CD4-positive, alpha-beta T cell treated with Interleukin-2 at 100 ng/mL for 4 hours (primary cell): ENCODE measurements at places on chromosomes 13 and 19.

GRCh38 chr19:28960586-28960985 is 252.4 kb downstream of the UQCRFS1 start:
- no peak for DNase-seq

DNA sequence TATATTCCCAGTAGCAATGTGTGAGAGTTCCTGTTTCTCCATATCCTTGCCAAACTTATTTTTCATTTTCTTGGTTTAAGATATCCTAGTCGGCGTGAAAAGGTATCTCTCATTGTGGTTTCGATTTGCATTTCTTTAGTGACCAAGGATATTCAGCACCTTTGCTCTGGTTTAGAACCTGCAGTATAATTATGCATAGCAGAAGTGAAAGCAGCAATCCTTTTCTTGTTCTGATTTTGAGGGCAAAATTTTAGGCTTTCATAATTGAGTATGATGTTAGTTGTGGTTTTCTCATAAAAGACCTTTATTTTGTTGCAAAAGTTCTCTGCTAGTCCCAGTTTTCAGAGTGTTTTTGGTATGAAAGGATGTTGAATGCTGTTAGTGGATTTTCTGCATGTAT is 491.0 kb downstream of the FGF9 start:
- no peak for DNase-seq

GRCh38 chr19:33406521-33407139 is 33.1 kb downstream of the CEBPG start:
- peak; percentile 74 for DNase-seq

- DNase-seq, result no peak
Measured at GRCh38 chr19:1938071-1938470, 2.9 kb upstream of the CSNK1G2 start.

DNA sequence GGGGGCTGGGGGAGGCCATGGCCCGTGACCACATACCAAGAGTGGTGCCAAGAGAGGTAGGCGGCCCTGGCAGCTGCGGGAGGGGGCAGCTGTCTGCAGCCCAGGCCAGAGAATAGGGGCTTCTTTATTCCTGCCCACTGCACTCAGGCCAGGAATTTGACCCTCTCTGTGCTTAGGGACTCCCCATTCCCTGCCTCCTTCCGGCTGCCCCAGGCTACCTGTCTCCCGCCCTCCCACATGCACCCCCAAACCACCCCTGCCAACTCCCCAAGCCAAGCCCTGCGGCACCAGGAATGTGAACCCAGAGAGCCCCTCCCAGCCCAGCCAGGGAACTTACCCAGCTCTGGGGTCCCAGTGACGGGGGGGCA is 687 bp downstream of the PLEKHA4 start:
- DNase-seq, result no peak

DNA sequence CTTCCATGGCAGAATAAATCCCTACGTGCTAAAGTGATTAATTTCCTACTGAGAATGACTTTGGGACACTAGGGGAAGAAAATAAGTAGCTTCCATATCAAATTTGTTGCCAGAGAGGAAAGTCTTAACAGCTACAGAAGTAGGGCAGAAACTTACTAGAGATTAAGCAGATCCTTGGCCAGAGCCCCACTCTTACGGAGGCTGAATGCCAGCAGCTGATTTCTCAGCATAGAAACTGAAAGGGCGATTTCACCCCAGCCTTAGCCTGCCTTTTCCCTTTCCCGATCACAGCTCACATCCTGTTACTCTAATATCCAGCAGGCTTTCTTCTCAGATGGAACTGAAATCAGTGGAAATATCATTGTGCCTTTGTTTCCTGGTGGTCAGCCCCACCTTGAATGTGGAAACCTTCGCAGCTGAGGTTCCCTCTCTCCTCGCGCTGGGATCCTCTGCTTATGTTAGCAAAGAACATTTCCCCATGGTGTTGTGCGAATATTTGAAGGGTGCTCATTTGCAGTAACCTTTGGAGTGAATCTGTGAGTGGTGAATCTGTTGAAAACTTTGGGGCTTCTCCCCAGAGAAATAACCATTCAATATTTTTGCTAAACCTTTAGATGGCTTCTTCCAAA is 8.4 kb downstream of the FAM124A start:
- no peak for DNase-seq

DNA sequence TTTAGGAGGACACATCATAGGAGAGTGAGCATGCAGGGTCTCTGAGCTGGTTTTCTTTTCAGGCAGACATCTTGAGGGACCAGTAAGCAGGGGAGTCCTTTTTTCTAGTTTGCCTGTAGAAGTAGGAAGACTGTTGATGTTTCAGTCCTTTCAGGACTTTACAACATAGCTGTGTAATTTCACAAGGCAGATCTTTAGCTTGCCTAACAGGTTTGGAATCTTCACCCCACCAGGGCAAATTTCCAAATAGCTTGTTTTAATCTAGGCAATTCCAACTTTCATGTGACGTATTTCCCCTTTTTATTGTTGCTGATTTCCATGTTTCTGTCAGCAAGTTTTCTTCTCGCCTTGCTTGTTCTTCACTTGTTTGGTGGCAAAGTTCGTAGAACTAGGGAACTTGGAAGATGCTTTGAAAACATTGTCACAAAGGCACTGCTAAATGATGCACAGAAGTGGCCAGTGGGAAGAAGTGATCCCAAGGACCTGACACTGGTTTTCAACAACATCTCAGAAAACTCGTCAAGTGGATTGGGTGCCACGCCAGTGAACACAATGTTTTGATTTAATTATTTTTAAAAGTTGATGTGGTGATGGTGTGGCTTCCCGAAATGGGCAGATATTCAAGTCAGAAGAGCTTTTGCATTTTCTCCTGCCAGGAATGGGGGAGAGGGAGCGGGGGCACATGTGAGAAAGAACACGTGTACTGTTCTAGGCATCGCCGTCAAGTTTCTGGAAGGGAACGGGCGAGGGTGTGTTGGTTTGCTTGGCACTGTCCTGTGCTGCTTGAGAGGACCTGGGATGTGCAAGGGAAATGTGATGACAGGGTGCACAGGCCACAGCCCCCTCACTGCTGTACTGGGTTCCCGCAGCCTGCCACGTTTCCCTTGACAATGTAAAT is 418.6 kb downstream of the OXGR1 start:
- DNase-seq, result no peak

- no peak for DNase-seq
Measured at GRCh38 chr19:38650911-38651584, 3.6 kb downstream of the ACTN4 start.

DNA sequence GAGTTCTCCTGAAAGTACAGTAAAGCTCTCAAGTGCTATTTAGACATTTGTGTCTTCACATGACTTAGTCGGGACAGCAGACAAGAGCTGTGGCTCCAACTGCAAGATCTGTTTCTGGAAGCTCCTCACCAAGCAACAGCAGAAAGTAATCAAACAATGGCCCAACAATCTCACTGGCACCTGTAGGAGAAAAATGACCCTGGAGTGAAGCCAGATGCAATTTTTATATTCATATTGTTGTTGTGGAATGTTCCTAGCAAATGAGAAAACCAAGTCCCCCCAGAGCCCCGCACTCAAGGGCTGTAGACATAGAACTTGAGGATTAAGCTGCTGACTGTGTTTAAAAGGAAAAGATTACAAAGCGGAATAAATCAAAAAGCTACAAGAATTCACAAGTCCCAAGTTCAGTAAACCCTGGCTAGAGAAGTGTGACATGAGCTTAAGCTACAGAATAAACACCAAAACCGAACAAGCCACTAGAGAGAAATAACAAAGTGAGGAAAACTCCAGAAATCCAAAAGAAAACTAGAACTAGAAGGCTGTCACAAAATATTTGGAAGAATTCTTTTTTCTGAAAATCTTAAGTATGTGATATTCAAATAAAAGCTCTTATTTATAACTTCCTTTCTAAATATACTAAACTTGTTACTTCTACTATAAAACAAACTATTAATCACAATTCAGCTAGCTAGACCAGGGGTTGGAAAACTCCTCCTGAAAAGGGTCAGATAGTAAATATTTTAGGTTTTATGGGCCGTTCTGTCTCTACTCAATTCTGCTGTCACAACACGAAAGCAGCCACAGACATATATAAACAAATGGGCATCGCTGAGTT is 454.5 kb downstream of the SUCLA2 start:
- no peak for DNase-seq

DNA sequence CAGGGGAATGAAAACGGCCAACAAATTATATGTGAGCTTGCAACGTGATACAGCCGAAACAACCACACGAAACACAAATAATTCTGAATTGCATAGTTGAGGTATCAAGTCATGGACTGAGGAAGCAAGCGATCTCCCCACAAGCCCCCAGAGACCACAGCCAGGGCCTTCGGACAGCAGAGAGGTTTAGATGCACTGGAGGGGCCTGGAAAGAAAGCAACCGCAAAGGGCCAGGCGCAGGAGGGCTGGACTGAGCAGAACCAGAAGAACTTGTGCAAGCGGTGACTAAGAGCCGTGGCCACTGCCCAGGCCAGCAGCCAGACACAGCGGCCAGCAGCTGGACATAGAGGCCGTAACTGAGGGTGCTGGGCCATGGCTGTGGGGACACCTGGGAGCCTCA is 131.4 kb downstream of the TNFRSF19 start:
- no peak for DNase-seq

- DNase-seq, result no peak
Measured at GRCh38 chr13:87536899-87537298, 134.3 kb upstream of the SLITRK5 start.

DNA sequence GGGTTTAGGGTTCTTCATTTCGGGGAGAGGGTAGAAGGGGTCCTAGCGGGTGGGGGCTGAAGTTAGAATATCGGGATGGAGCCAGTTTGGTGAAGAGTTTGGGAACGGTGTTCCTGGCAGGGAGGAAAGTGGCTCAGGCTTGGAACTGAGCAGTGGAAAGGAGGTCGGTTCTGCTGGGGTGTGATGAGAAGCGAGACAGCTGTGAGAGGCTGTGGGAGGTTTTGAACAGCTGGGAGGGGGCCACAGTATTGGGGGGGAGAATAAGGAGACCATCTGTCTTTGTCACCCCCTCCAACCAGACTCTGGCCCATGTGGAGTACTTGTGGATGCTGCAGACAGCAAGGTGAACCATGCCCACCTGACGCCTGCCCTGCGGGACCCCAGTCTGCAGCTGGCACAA is 1.0 kb upstream of the TM6SF2 start:
- DNase-seq, result no peak

DNA sequence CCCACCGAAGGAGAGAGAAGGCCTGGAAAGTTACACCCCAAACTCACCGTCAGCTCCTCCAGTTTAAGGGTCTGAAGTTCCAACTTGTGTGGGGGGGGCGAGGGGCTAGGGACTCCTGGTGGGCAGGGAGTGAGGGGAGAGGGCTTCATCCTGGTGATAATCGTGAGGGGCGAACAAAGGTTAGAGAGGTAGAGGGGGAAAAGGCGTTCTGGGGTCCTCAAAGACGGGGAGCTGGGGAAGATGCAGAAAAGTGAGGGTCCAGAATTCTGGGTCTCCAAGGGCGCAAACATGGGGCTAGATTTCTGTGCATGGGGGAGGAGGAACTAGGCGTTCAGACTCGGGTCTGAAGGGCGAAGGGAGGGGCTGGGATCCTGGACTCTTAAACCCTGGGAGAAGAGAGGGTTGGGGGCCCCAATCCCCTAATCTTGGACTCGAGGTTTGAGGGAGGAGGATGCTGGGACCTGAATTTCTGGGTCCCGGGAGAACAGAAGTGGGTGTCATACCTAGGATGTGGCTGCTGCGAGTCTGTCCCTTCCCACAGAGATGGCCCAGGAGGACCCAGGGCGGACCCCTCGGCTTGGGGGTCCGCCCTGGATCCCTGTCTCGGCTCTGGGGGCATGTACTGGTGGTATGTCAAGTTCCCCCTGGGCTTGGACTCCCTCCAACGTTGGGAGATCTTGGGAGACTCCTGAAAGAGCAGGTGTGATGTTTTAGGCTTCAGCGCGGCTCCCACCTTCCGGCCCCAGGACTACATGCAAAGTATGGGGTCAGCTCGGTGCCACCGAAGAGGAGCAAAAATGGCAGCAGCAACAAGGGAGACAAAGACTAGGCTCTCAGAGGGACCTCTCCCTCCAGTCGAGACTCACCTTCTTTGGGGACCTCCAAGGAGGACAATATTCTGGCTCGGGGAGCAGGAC is 4.5 kb downstream of the MAMSTR start:
- DNase-seq, result no peak

DNA sequence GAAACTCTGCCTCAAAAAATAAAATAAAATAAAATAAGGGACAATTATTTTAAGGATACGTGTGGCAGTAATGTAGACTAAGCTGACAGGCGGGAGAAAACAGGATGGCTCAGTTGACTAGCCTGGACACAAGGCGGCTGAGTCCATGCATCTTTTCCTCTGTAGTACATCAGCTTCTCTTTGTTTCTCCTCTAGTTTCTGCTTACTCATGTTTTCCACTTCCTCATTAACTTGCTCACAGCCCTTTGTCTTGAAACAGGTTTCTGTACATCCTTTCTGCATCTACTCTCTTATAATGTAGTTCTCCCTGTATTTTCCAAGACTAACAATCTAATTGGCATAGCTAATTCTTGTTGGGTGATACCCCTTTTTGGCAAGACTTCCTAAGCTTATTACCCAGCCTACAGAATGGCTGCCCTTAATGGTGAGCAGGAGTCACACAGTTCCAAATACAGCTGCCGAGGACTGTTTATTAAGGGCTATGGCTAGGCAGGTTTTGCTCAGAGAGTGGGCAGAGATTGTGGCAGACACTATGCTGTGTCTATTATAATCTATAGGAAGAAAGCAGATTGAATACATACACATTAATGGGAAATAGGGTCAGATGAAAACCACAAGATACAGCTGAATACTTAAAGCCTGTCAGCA is 58.7 kb upstream of the KLF5 start:
- no peak for DNase-seq
